ENCODE measurements at places on chromosomes 7 and 10. TPM values are rescaled to one million over a fixed set of nuclear protein-coding genes. Genes with fewer than 3 reads are reported as not detected.

- no peak for DNase-seq
- no peak overlapping the region for H3K27ac ChIP-seq
- H3K27me3 ChIP-seq, result no peaks in the 10 kb centered on the region
Measured at GRCh38 chr10:87880336-87880735, 16.9 kb downstream of the PTEN start.

DNA sequence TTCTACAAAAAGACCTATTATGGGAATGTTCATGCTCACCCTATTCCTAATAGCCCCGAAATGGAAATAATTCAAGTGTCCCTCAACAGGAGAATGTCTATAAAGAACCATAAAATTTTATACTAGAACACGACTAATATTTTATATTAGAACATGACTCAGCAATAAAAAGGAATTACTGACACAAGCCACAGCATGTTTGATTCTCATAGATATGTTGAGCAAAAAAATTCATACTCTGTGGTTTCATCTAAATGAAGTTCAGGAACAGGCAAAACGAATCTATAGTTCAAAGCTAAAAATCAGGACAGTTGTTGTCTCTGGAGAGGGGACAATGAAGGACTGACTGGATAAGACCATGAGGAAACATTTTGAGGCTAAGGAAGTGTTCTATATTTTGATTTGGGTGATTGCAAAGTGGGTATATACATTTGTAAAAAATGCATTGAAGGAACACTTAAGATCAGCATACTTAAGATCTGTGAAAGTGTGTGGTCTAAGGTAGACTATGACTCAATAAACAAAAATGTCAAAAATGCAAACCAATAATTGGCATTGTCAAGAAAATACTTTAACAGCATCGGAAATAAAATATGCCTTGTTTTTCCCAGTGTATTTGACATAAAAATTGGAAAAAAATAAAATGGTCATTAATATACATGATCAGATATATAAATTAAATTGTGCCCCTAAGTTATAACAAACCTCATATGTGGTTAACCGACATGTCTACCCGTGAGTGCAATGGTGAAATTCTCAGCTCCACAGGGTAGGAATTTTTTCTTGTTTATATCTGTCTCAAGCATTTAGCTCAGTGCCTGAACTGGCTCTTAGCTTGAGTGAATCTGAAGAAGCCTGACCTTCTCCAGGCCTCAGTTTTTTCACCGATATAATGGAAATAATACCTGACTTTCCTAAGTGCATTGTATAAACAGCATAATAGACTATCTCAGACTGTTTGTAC, 124.9 kb upstream of the CTTNBP2 start:
- H3K36me3 ChIP-seq, result no peaks in the 10 kb centered on the region
- no peak overlapping the region for H3K4me3 ChIP-seq
- H3K4me1 ChIP-seq, result no peaks in the 10 kb centered on the region
- no peaks in the 10 kb centered on the region for H3K27me3 ChIP-seq
- DNase-seq, result no peak

- no peaks in the 10 kb centered on the region for H3K4me1 ChIP-seq
- no peak overlapping the region for H3K27ac ChIP-seq
- no peak for DNase-seq
- no peak overlapping the region for H3K4me3 ChIP-seq
- H3K27me3 ChIP-seq, result no peaks in the 10 kb centered on the region
- no peaks in the 10 kb centered on the region for H3K36me3 ChIP-seq
Measured at GRCh38 chr7:91710881-91711280, 169.6 kb downstream of the MTERF1 start.

DNA sequence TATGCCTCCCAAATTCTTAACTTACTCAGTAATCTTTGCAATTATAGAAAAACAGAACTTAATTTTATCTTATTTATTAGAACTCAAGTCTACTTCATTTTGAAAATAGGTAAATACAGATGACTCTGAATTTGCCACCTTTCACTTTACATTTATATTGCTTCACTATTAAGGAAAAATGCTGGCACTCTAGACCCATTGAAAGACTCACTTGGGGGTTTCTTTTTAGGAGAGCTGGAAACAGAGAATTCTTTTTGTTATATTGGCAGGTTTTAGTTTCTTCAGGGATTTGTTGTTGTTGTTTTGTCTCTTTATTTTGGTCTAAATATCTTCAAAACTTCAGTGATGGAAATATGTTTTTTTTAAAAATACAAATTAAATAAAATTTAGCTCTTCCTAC, 111.1 kb downstream of the RUNDC3B start:
- no peaks in the 10 kb centered on the region for H3K4me1 ChIP-seq
- no peaks in the 10 kb centered on the region for H3K36me3 ChIP-seq
- no peak overlapping the region for H3K27ac ChIP-seq
- no peak overlapping the region for H3K4me3 ChIP-seq
- no peak for DNase-seq

GRCh38 chr10:69007260-69007659, 18.7 kb downstream of the KIFBP start:
- no peak overlapping the region for H3K27ac ChIP-seq
- H3K4me3 ChIP-seq, result no peak overlapping the region
- no peaks in the 10 kb centered on the region for H3K4me1 ChIP-seq
- H3K36me3 ChIP-seq, result peaks cover 8% of the 10 kb centered on the region
- DNase-seq, result no peak

DNA sequence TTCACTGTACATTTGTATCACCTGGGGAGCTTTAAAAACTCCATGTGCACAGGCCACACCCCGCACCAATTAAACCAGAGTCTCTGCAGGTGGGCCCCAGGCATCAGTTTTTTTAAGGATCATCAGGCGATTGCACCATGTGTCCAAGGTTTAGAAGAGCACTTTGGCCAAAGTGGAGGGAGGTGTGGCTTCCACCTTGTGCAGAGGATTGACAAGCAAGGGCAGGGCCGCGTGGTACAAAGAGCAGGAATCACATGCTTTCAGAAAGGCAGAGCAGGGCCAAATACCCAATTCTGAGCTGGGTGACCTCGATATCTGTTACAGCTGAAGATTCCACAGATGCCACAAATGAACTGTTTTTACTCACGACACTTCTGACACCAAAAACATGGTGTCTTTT, 52.4 kb downstream of the NOC3L start:
- H3K27me3 ChIP-seq, result no peaks in the 10 kb centered on the region
- no peaks in the 10 kb centered on the region for H3K4me1 ChIP-seq

- no peak overlapping the region for H3K27ac ChIP-seq
- H3K4me3 ChIP-seq, result no peak overlapping the region
- H3K4me1 ChIP-seq, result peaks cover 4% of the 10 kb centered on the region
- H3K36me3 ChIP-seq, result no peaks in the 10 kb centered on the region
- no peak for DNase-seq
Measured at GRCh38 chr10:33214174-33214573, 120.3 kb downstream of the NRP1 start.

DNA sequence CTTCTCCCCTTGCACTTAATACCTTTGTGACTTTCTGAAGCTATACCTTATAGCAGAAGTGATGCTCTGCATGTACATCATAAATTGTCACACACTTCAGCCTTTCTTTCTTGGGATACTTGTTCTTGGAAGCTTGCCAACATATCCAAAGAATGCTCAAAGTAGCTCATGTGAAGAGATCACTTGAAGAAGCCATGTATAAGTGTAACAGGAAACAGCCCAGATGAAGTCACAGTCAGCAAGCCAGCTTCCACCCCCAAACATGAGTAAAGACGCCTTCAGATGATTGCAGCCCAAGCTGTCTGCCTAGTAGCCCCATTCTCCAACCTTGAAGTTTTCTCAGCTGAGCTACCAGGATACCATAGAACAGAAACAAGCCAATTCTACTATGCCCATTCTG, 50.9 kb downstream of the DGKB start:
- no peak overlapping the region for H3K27ac ChIP-seq
- H3K36me3 ChIP-seq, result no peaks in the 10 kb centered on the region
- no peak for DNase-seq
- no peak overlapping the region for H3K4me3 ChIP-seq
- H3K27me3 ChIP-seq, result no peaks in the 10 kb centered on the region

- no peak overlapping the region for H3K4me3 ChIP-seq
- no peaks in the 10 kb centered on the region for H3K27me3 ChIP-seq
- no peaks in the 10 kb centered on the region for H3K36me3 ChIP-seq
Measured at GRCh38 chr10:108631332-108631731, 1292.0 kb downstream of the XPNPEP1 start.

GRCh38 chr7:29282819-29283414, 88.3 kb downstream of the CHN2 start:
- no peak overlapping the region for H3K4me3 ChIP-seq
- H3K36me3 ChIP-seq, result no peaks in the 10 kb centered on the region
- DNase-seq, result no peak
- H3K27me3 ChIP-seq, result no peaks in the 10 kb centered on the region
- no peaks in the 10 kb centered on the region for H3K4me1 ChIP-seq

Gene PON1
- total RNA-seq, result not detected

Gene BET1
- total RNA-seq, result 21.4 TPM

Gene SEMA3E
- total RNA-seq, result 7.8 TPM

Gene COL13A1
- 4.4 TPM for total RNA-seq

Gene LEP
- 0.27 TPM for total RNA-seq

Gene PLXNA4
- 3.4 TPM for total RNA-seq
